Type B pancreatic cell (in vitro differentiated cells): ENCODE measurements at places on chromosomes 7 and 10. TPM values are rescaled to one million over a fixed set of nuclear protein-coding genes. Genes with fewer than 3 reads are reported as not detected.

DNA sequence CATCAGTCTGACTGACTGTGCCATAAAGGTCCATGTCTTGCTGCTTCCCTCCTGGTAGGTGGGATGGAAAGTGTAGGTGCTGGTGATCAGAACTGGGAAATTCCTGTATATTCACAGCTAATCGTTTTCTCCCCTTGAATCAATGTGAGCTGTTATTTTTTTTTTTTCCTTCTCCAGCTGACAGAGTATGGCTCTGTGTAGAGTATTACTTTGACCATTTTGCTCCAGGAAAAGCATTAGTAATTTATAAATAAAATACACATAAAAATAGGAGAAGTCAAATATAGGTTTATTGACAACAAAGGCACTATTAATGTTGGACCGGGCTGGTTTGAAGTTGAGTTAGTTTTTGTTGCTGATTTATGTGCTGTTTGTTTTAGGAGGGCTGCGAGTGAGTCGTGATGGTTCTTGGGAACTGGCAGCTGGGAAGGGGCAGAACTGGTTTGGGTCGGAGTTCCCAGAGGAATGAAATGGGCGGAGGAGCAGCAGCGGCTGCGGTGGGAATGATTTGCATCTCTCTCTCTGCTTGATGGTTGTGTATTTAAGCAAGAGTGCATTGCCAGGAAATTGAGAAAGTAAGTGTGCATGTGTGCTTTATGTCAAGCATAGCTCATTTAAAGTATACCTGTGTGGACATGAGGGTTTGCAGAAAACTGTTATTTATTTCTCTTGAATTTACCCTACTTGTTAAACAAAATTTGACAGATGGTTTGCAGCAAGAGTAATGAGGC is 80.9 kb downstream of the LRMDA start:
- no peak for DNase-seq

UCMA gene
- total RNA-seq = not detected in 2 replicates

LFNG gene
- 5.0 and 15.3 TPM in 2 replicates for total RNA-seq

- DNase-seq = no peak
These were observed 32.1 kb upstream of the SLC26A4 start for GRCh38 chr7:107628461-107629064.

DNA sequence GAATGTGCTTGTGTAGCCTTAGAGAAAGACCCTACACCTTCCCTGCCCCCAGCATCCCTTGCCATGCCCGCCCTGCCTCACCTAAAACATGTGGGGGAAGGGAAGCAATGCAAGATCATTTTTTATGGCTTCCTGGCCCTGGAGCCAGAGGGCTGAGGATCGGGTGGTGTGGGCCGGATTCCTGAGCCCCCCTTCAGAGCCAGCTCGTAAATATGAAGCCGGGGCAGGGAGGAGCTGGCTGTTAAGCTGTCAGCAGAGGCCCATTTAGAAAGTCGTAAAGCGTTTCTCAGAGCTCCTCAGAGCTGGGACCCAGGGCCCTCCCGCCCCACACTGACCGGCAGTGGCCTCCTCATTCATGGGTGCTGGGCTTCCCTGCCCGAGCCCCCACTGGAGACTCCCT is 23.9 kb downstream of the UNC5B start:
- DNase-seq = no peak

AKR1C4 gene
- 0.34 and 2.0 TPM in 2 replicates for total RNA-seq

- no peak for DNase-seq
These were observed 1.3 kb upstream of the FZD8 start for GRCh38 chr10:35643151-35644049.

DNA sequence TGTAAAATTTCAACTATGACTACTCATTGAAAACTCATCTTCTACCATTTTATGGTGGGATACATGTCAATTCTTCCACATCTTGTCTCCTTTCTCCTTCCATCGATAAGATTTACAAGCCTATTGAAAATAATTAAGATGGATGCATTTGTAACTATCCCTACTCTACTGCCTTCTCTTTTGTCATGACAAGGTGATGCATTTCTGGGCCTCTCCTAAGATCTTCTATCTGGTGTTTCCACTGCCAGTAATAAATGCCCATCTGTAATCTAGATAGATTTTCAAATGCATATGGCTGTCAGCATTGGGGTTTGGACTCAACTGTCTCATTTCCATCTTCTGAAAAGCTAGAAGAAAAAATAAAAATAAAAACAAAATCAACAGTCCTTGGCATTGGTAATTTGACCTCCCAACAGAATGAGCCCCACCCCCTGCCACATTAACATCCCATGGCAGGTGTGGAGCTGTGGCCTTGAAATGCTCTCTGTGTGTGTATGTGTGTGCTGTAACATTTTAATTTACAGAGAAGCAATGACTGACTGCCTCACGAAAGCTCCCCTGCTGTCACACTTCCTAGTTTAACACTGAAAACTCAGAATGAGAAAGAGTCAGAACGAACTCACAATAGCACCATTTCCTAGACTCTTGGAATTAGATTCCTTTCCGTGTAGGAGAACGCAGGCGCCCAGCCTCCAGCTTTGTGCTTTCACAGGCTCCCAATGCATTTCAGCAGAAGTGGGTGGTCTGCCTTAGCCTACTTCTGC is 74.2 kb downstream of the RHOBTB1 start:
- no peak for DNase-seq

- DNase-seq = no peak
These were observed 98.8 kb upstream of the MACROH2A2 start for GRCh38 chr10:69953851-69954250.

DNA sequence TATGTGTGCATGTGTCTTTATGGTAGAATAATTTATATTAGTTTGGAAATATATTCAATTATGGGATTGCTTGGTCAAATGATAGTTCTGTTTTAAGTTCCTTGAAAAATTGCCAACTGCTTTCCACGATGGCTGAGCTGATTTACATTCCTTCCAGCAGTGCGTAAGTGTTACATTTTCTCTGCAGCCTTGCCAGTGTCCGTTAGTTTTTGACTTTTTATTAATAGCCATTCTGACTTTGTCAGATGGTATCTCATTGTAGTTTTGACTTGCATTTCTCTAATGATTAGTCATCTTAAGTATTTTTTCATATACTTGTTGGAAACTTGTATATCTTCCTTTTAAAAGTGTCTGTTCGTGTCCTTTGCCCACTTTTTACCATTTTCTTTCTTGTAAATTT is 434.2 kb upstream of the POT1 start:
- no peak for DNase-seq
